ENCODE measurements at places on chromosomes 5 and 9.

DNA sequence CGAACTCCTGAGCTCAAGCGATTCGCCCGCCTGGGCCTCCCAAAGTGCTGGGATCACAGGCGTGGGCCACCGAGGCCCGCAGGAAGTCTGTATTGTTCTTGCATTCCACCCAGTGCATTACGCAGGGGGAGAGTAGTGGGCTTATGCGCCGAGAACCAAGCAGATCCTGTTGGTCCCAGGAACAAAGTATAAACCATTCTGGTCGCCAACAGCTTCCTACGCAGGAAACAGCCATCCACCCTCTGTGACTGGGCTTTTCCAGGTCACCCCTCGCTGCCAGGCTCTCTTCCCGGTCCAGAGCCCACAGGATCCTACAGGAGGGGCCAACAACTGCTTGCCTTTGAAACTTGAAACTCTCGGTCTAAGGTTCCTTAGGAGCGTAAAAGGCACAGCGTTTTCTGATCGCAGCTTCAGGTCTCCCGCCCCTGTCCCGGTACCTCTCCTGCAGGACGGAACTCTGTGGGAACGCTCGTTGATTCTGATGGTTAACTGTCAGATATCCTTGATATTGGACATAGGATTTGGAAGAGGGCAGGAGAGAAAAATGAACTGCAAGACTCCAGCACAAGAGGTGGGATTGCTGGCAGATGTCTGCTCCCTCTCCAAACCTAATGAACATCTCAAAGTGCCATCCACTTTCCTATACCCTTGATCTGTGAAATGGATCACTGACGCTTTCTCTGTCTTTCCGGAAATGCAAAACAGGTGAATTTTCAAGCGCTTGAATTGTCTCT, 4.2 kb upstream of the ANXA2R start:
- DNase-seq, result no peak

DNA sequence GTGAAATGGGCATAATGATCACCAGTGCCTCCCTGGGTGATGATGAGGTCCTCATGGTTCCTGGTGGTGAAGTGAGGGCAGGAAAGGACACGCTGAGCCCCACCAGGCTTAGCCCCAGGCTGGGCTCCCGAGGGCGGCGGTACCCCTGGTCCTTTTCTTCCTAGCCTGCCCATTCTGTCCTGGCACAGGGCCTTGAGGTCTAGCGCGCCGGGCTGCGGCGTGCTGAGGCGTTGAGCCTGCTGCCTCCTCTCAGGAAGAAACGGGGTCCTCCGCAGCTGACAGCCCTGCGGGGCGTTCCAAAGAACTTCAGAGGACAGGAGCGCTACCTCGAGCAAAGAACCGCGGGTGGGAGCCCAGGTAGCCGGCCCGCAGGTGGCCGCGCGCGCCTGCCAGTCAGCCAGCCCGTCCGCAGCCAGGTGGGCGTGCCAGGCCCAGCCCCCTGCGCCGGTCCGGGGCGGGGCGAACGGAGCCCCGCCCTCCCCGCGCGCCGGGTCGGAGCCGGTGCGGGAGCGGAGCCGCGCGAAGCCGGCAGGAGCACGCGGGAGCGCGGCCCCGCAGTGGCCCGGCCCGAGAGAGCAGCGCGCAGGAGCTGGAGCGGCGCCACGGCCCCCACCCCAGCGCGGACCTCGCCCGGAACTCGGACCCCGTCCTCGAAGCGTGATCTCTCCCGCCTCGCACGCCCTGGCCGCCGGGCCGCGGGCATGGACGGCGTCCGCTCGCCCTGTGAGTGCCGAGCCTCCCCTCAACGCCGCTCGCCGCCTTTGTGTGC, at the start of gene WNK2:
Gene WNK2 (plus strand): TSS at position 477 of the 769 bp plus-strand sequence. CDS start 791 bp downstream, outside the sequence.
- DNase-seq, result peak; percentile 41

DNA sequence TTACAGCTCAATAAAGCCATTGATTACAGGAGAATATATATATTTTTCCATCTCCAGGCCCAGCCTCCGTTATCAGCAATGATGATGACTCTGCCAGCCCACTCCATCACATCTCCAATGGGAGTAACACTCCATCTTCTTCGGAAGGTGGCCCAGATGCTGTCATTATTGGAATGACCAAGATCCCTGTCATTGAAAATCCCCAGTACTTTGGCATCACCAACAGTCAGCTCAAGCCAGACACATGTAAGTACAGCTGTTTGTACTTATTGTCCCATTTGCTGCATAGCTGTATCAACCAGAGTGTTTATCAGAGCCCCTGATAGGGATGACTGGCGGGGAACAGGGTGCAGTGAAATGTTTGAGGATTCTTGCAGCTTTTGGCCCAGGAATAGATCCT, 197.7 kb downstream of the NTRK2 start:
- DNase-seq, result no peak

DNA sequence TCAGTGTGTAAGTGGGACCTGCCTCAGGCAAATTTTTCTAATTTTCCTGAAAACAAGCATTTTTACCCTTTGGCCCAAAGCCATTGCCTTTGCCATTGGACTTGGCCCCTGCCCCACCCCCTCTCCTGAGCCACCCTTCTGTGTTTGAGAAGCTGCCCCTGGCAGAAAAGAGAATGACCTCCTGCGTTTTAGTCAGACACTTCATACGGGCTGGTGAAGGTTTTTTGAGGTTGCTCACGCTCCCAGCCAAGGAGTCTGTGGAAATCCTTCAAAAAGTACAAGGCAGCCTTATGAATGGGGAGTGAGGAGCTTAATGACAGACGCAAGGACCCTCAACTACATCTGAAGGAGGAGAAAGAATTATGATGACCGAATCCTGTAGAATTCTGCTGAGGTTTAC, 308.9 kb downstream of the SLIT3 start:
- DNase-seq, result no peak

DNA sequence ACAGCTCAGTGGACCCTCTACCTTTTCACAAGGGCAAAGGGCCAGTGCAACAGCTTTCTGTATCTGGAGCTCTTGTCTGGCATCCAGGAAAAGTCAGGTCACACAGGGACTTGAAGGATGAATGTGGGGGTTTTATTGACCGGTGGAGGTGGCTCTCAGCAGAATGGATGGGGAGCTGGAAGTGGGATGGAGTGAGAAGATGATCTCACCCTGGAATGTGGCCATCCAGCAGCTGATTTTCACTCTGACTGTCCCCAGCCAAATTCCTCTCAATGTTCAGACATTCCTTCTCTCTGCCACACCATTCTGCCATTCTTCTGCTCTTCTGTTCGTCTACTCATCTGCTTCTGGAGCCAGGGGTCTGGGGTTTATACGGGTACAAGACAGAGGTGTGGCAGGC, 1119.9 kb downstream of the TAF11L14 start:
- no peak for DNase-seq

GRCh38 chr9:113477058-113477457, 13.5 kb downstream of the RGS3 start:
- no peak for DNase-seq

DNA sequence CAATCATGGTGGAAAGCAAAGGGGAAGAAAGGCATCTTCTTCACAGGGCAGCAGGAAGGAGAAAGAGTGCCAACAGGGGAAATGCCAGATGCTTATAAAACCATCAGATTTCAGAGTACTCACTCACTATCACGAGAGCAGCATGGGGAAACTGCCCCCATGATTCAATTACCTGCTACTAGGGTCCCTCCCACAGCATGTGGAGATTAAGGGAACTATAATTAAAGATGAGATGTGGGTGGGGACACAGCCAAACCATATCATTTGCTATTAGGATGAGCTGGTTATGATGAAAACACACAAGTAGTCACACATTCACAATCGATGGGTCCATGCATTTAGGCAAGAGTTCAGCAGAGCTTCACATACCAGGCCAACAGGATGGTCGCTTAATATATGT, 469.0 kb downstream of the PDE4D start:
- no peak for DNase-seq

- DNase-seq, result no peak
These were observed 121.0 kb downstream of the MEF2C start for GRCh38 chr5:88761939-88762338.

DNA sequence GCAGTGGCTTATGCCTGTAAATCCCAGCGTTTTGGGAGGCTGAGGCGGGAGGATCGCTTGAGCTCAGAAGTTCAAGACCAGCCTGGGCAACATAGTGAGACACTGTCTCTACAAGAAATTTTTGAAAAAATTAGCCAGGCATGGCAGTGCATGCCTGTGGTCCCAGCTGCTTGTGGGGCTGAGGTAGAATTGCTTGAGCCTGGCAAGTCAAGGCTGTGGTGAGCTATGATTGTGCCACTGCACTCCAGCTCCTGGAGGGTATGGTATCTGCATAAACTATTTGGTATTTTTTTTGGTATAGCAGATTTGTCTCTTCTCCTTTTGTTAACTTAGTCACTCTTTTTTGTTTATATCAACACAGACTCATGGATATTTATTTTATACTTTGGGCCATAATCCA, 61.5 kb upstream of the TEX48 start:
- no peak for DNase-seq

DNA sequence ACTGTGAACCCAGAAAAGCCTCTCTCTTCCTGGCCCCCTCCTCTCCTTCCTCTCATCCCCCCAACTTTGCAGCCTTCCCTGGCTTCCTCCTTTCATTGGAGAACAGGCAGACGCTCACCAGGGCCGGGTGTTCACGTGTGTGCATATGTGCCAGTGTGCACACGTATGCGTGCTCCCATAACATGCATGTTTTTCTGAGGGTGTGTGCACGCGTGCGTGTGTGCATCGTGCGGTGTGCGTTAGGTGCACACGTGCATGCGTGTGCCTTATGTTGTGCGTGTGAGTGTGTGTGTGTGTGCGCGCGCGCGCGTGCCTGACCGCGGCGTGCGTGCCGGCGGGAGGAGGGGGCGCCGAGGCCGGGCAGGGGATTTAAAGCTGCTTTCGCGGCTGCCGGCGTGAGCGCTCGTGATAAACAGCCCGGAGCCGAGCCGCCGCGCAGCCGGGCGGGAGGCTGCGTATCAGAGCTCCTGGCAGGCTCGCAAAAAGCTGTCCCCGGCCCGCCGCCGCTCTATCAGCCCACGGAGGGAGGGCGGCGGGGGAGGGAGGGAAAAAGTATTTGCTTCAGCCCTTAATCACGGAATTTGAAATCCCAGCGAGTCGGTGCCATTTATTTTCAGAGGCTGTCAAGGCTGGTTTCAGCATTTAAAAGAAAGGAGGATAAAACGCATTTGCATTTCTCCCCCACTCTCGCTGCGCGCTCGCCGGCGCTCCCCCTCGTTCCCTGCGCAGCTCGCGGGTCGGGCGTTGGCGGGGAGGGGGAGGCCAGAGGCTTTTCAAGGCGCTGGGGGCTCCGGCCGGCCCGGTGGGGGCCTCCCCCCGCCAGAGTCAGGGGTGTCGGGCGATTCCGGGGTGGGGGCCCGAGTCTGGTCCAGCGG, 183.9 kb downstream of the C9orf50 start:
- DNase-seq, result peak; percentile 35

- DNase-seq, result no peak
These were observed 11.7 kb downstream of the OR13J1 start for GRCh38 chr9:35858458-35858857.

GRCh38 chr5:54772684-54773083, 212.7 kb downstream of the ESM1 start:
- no peak for DNase-seq

GRCh38 chr5:1593903-1594356, 70.2 kb upstream of the LPCAT1 start:
- no peak for DNase-seq

GRCh38 chr5:127647361-127647958, 1.4 kb upstream of the CTXN3 start:
- DNase-seq, result no peak

GRCh38 chr9:34311499-34312185, 17.4 kb downstream of the KIF24 start:
- no peak for DNase-seq

DNA sequence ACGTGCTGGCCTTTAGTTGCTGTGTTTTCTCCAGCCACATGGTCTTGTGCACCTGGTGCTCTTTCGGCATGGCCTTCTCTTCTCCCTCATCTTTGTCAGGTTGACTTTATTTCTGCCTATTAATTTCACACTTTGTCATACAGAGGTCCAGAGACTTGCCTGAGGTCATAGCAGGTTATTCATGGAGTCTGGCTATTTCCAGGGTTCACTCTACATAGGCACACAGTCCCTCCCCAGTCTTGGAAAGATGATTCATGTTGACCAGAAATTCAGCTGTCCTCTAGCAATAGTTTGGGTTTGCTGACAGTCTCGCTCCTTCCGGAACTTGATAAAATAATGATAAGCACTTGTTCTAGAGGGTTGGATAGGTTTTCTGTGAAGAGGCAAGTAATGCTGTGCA, 81.6 kb downstream of the ARHGAP26 start:
- no peak for DNase-seq

GRCh38 chr9:129586685-129587084, 34.2 kb downstream of the C9orf50 start:
- DNase-seq, result no peak

DNA sequence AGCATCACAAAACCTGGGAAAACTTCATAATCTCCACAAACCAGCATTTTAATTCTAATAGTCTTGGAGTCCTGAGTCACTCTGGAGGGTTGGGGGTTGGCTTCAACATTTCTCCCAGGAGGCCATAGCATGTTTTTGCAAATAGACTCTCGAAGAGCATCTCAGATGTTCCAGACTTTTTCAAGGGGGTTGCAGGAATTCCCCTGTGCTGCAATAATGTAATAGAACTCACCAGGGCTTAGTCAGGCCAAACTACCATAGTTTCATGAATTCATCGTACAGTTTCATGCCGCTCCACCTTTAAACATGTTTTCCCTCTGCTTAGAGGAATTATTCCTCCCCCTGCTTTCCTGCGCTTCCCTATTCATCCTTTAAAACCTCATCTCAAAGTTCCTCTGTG, 499.5 kb upstream of the KLF4 start:
- DNase-seq, result no peak

DNA sequence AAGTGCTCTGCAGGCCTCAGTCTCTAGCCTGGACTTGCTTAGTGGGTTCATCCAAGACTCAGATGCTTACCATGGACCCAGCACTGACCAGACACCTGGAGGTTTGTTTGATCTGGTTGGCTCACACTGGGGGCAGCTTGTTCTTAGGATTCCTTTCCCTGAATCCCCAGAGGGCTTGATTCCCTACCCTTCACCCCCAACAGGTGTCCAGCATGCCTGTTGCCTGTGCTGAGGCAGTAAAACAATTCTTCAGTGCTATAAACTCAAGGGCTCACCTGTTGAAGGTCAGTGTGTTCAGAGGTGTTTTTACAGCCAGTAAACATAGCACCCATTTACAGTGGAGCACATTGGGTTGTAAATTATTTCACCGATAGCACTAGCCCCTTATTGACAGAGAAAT, 123.8 kb upstream of the KLF4 start:
- no peak for DNase-seq

DNA sequence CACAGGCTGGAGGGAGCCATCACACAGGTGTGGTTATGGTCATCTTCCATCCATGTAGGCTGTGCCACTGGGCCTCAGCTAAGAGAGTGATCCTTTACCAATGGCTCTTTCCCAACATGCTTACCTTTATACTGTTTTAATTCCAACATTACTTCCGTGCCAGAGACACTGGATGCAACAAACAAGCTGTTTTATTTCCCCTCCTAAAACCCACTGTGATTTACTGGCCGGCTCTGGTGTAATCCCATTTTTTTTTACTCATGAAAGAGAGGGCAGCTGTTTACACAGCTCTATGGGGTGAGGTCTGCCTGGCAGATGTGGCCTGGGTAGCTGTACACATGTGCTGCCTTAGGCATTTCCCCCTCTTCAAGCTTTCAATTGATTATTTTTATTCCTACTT, 58.5 kb downstream of the MACROH2A1 start:
- no peak for DNase-seq

GRCh38 chr9:111429175-111429574, 55.0 kb downstream of the ECPAS start:
- no peak for DNase-seq

Measured in NCI-H1105 (cell line).